ENCODE measurements at places on chromosomes 1 and 21. TPM values are rescaled to one million over a fixed set of nuclear protein-coding genes. Genes with fewer than 3 reads are reported as not detected.

DNA sequence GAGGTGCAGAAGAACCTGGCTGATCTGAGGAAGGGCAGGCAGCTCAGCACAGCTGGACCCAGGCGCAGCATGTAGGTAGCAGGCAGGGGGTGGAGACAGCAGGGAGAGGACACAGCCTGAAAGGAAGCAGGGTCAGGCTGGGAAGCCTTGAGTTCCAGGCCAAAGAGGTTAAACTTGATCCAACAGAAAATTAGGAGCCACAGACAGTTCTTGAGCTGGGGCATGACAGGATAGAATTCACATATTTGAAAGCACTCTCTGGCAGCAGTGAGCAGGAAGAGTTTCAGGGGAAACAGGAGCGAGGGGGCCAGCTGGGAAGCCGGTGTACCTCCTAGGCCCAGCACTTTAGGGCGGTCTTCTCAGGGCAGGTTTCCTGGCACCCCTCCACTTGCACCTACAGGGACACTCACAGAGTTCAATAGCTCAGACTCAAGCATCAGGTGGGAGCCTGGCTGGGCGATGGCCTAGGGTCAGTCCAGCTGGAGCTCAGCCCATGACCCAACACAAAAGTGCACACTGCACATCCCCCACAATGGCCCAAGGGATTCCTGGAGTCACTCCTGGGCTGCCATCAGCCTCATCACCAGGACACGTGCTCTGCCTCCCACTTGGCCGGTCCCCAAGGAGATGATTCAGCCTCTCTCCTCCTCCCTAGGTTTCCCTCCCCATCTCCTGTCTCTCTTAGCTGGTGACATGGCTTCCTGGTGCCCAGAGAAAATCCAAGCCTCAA is 22.7 kb downstream of the MATN1 start:
- no peaks in the 10 kb centered on the region for H3K36me3 ChIP-seq
- H3K4me3 ChIP-seq = no peak overlapping the region
- no peak overlapping the region for H3K27ac ChIP-seq
- H3K27me3 ChIP-seq = peaks cover 8% of the 10 kb centered on the region
- no peak for DNase-seq

DNA sequence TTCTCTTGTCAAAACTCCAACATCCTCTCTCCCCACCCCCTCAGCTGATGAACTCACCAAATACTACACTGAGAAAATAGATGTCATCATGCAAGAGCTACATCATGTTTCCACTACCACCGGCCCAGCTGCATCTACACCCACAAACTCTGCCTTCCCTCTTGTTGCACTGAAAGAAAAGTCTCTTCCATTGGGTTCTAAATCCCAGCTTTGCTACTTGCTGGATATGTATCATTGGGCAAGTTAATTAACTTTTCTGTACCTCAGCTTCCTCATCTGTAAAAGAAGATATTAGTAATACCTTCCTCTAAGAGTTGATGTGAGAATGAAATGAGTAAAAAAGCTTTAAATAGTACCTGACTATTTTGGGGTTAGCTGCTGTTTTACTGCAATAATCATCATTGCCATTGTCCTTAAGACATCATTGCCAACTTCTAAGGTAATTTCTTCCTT is 108.6 kb downstream of the OLFML2B start:
- H3K36me3 ChIP-seq = peaks cover 7% of the 10 kb centered on the region
- no peaks in the 10 kb centered on the region for H3K27me3 ChIP-seq
- peaks cover 15% of the 10 kb centered on the region for H3K4me1 ChIP-seq
- DNase-seq = no peak
- no peak overlapping the region for H3K27ac ChIP-seq

DNA sequence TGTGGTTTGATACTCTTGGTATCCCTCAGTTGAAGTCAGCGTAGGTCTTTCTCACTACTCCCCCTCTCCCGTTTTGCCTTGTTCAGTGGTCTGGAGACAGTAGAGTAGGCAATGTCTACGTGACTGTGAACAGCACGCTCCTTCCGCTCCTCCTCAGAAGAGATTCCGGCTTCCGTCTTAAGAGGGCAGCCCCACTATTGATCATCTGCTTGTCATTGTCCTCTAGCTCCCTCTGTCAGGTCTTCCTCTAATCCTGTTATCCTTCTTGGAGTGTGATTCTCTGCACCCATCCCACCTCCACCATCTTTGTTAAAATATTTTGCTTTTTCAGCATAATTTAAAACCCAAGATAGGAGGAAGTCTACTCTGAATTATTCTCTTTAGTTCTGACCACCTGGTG is 129.9 kb upstream of the KCNK2 start:
- peaks cover 3% of the 10 kb centered on the region for H3K4me1 ChIP-seq
- H3K27ac ChIP-seq = no peak overlapping the region
- no peak overlapping the region for H3K4me3 ChIP-seq

DNA sequence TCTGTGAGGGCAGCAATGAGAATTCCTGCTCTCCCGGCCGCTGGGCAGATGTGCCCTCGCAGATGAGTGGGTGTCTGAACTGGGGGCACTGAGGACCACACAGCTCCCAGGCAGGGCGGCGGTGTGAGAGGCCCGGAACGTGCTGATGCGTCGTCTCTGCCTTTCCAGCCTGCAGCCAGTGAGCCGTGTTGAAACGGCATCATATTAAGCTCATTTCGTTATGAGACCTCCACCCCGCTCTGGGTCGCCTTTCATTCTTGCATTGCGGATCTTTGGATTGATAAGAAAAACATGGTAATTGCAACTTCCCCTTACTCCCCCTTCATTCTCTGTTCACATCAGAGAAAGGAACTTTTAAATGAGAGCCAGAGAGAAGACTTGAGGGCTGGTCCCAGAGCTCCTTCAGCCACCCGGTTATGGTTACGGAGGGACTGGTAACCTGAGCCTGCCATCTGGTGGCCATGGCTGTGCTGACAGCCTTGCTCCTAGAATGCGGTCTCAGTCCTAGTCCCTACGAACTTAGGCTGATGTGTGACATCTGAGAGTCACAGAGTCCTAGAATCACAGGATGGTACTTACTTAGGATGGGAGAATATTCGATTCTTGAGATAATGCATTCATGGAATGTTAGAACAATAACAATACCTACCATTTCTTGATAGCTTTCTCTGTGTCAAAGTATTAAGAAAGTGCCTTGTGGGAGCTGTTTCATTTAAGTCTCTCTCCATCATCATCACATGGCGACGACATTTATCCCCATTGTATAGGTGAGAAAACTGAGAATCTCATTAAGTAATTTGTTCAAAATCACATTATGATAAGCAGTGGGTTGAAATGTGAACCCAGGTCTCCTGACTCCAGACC is 271.0 kb downstream of the TRABD2B start:
- H3K27ac ChIP-seq = no peak overlapping the region
- no peaks in the 10 kb centered on the region for H3K36me3 ChIP-seq
- peak overlapping the region; percentile 42 for H3K4me3 ChIP-seq
- peak; percentile 79 for DNase-seq

DNA sequence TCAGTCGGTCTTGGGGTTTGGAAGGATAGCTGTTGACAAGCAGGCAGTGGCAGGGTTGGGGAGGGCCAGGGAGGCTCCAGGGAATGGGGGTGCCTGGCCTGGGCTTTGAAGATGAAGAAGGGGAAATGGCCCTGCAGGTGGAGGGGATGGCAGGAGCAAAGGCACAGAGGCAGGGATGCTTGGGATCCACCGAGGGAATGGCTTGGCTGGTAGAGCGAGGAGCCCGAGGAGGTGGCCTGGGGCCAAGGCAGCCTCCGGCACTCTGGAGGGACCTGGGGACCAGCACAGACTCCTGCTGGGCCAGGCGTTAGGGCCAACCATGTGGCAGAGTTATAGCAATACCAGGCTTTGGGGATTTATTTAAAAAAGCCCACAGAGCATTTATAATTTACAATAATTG is 62.9 kb upstream of the EDN2 start:
- peak; percentile 36 for DNase-seq
- H3K27ac ChIP-seq = no peak overlapping the region
- H3K36me3 ChIP-seq = no peaks in the 10 kb centered on the region
- H3K4me3 ChIP-seq = no peak overlapping the region
- H3K4me1 ChIP-seq = peaks cover 1% of the 10 kb centered on the region

DNA sequence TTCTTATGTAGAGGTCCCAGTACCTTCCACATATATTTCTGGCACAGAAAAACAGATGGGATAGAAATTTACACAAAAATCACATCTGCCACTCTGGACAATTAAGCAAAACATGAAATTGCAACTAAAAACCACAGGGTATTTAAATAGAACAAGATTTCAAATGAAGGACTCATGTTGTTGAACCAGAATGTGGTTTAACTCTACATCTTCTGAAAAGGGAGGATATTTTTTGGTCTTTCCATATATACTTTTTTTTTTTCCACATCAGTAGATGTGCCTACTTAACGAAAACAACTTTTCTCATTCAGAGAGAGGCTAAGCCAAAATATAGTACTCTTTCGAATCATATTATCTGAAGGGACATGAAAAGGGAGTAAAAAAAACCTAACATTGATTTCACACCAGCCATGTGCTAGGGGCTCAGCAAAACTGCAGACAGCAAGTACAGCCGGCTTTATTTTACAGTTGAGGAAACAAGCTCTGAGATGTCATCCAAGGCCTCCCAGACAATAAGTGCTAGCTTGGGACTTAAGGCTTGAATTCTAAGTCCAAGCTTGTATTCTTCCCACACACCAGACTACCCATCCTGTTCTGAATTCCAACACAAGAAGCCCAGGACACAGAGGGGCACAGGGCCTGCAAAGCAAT is 208.9 kb downstream of the PBX1 start:
- no peak for DNase-seq
- no peak overlapping the region for H3K4me3 ChIP-seq
- no peaks in the 10 kb centered on the region for H3K27me3 ChIP-seq
- H3K36me3 ChIP-seq = peaks cover 10% of the 10 kb centered on the region
- H3K27ac ChIP-seq = peak overlapping the region; percentile 95

PCAT6 gene
- total RNA-seq = 9.9 TPM
